ENCODE measurements at places on chromosomes 4 and X.

DNA sequence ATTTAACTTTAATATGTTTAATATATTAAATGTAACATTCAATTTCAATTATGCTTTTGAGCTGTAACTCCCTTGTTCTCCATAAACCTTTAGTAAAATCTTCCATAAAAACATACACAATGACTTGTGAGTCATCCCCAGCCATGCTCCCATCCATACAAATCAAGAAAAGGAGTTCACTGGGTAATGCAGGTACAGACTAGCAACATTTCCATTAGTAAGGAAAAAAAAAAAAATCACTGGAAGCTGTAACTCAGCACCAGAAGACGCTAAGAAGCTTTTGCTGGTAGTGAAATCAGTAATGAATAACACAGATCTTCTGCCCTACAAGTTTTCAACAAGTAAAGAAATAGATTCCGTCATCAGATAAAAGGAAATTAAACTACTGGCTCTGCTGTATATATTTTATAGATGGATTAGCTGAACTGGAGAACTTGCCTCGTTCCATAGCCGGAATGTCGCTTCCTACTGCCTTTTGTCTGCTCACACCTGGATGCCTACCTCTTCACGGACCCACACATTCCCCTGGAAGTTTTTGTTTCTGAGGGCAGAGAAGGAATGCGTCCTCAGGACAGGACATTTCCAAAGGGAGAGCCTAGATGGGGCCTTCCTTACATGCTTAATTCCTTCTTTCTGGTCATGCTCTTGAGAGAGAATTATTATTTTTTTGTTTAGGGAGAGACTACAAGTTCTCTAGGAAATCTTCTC, 298.4 kb upstream of the ANKRD50 start:
- no peak for DNase-seq
- H3K27ac ChIP-seq: no peak overlapping the region
- no peaks in the 10 kb centered on the region for H3K4me1 ChIP-seq
- H3K36me3 ChIP-seq: no peaks in the 10 kb centered on the region
- H3K4me3 ChIP-seq: no peak overlapping the region

DNA sequence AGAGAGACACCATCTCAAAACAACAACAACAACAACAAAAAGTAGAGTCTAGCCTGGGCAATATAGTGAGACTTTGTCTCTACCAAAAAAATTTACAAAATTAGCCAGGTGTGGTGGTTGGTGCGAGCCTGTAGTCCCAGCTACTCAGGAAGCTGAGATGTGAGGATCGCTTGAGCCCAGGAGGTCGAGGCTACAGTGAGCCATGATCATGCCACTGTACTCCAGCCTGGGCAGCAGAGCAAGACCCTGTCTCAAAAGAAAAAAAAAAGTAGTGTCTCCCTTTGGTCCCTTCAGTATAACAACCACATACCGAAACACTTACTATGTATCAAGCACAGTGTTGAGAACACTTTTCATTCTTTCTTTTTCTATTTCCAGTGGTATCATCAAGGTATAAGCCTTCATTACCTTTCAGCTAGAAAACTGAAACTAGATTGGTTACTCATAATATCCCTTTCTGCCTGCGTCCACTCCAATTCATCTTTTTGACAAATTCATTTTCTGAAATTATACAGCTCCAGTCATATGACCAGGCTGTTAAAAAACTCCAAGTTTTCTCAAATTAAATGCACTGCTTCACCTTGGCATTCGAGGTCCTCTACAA, 54.1 kb downstream of the RPS6KA3 start:
- DNase-seq: no peak
- no peak overlapping the region for H3K27ac ChIP-seq
- peaks cover 7% of the 10 kb centered on the region for H3K36me3 ChIP-seq
- H3K4me1 ChIP-seq: peaks cover 53% of the 10 kb centered on the region
- no peaks in the 10 kb centered on the region for H3K27me3 ChIP-seq

DNA sequence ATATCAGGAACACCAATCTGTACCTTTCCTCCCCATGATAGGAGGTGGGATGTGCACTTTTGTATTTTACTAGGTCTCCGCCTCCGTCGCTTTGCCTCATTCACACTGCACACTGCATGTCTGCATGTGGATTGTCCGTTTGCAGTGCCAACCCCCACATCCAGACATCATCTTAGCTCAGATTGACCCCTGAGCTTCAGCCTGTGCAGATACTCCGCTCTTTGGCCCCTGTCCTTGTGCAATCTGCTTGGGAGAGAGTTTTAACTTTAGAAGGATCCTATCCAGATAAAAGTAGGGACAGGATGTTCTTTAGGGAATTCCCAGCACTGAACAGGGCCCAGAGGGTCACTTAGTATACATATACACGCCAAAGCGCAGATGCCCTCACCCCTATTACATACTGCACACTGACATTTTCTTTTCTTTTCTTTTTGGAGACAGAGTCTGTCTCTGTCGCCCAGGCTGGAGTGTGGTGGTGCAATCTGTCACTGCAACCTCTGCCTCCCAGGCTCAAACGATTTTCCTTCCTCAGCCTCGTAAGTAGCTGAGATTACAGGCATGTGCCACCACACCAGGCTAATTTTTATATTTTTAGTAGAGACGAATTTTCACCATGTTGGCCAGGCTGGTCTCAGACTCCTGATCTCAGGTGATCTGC, 43.3 kb upstream of the FBXW7 start:
- H3K36me3 ChIP-seq: no peaks in the 10 kb centered on the region
- DNase-seq: no peak
- no peak overlapping the region for H3K27ac ChIP-seq
- H3K4me1 ChIP-seq: no peaks in the 10 kb centered on the region

GRCh38 chrX:39759526-39760224, 338.1 kb downstream of the BCOR start:
- peaks cover 10% of the 10 kb centered on the region for H3K4me1 ChIP-seq

- no peaks in the 10 kb centered on the region for H3K36me3 ChIP-seq
- peak; percentile 93 for DNase-seq
- no peaks in the 10 kb centered on the region for H3K27me3 ChIP-seq
- peaks cover 33% of the 10 kb centered on the region for H3K4me1 ChIP-seq
- H3K4me3 ChIP-seq: peak within 1 kb of the TSS; percentile 89
Observed at GRCh38 chrX:16719334-16720084, at the start of gene SYAP1. SYAP1 (plus strand) TSS chrX:16719612; CDS start chrX:16719725, 113 bp downstream.
